ENCODE measurements at places on chromosomes 6 and 20.

- peak; percentile 72 for DNase-seq
Measured at GRCh38 chr20:31661625-31662371, 24.1 kb downstream of the COX4I2 start.

GRCh38 chr6:10071631-10072220 lies 343.1 kb downstream of the TFAP2A start:
- DNase-seq, result no peak

DNA sequence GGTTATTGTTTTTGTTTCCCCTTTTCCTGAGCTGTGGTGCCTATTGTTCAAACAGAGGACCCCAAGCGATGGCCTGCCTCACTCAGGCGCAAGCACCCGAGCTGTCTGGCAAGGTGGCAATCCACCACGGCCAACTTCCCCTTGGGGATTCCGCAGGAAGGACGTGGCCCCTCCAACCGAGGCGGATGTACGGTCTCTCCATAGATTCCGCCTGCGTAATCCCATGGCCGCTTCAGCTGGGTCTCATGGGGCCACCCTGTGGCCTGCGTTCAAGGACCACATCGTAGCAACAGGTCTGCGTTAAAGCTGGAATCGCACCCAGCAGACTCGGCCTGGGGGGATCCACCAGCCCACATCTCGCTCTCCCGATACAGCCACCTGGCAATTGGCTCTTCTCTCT lies 79.9 kb downstream of the CEBPB start:
- no peak for DNase-seq

GRCh38 chr6:165941786-165942185 lies 225.9 kb downstream of the TBXT start:
- DNase-seq, result no peak
